Midbrain (tissue), 1 donor: ENCODE measurements at places on chromosomes 1 and 21.

GRCh38 chr1:200415789-200416593 lies 6.2 kb upstream of the ZNF281 start:
- no peak for DNase-seq

DNA sequence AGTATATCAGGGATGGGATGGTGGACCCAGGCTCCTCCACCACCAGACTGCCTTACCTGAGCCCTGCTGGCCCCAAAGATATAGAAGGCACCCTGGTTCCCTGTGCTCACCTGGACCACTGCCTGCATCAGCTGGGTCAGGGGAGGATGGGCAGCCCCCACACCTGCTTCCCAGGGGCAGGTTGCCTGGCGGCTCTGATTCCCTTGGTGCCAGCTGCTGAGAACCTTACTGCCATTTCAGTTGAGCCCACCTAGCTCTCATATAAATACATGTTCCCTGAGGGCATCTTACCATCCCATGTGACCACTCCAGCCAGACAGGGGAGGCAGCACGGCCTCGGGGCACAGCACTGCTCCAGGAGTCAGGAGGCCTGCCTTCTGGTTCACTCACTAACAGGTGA lies 24.4 kb downstream of the PSEN2 start:
- DNase-seq: no peak

- no peak for DNase-seq
Measured at GRCh38 chr1:152002960-152003359, 9.3 kb upstream of the S100A10 start.

GRCh38 chr1:39158327-39159086 lies 46.0 kb upstream of the MACF1 start:
- no peak for DNase-seq

- no peak for DNase-seq
Measured at GRCh38 chr1:20921285-20921684, 134.2 kb upstream of the HP1BP3 start.

GRCh38 chr1:15932612-15933011 lies 43.3 kb downstream of the ZBTB17 start:
- no peak for DNase-seq

- DNase-seq: no peak
Measured at GRCh38 chr1:229192031-229192430, 78.9 kb upstream of the RAB4A start.

- no peak for DNase-seq
Measured at GRCh38 chr1:78254517-78254916, 208.8 kb downstream of the GIPC2 start.
